B cell (primary cell): ENCODE measurements at places on chromosomes 1 and 21.

DNA sequence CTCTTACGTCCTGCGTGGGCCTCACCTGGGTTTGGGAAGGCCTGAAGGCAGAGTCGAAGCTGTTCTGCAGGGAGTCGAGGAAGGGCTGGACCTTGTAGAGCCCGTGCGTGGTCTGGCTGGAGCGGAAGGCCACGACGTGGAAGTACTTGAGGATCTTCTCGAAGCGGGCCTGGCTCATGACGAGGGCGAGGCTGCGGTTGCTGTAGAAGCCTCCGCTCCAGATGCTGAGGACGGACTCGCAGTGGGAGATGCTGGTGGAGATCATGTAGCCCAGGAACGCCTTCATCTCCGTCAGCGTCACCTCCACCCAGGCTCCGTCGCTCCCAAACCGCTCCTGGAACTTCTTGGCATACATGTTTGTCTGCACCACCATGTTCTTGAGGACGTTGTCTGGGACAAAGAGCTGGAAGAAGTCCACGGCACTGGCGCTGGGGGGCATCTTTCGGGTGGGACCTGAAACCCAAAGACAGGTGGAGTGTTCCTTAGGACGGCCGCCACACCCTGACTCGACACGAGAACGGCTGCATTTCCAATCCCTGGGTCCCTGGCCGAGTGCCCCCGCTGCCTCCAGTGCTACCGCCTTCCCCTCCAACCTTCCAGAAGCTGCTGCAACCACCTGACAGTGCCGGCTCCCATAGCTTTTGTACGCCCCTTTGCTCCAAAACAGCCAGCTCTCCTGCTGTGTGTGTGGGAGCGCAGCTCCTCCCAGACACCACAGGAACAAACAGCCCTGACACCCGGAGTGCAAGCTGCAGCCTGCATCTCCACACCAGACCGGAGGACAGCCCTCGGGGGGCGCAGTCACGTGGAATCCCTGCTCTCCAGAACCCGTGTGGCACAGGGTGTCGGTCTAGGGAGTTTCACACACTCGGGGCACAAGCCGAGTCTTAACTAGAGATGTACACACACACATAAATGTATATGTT lies 69.0 kb downstream of the PGBD5 start:
- DNase-seq = no peak

DNA sequence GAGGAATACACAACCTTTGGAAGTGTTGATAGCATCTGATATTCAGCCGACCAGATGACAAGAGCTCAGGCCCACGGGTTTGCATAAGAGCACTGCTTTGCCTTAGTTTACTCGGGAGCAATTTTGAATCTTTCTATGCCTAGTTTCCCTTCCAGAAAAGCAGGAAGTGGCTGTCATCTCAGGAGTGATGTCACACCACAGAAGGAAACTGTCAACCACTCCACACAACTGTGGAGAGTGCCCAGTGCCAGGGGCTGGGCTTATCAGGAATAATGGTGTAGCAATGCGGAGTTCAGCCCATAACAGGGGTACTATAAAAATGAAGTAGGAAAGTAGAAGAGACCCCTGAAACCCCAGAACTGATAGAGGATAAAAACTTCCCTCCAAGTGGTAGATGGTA lies 28.4 kb downstream of the NTPCR start:
- DNase-seq = no peak

DNA sequence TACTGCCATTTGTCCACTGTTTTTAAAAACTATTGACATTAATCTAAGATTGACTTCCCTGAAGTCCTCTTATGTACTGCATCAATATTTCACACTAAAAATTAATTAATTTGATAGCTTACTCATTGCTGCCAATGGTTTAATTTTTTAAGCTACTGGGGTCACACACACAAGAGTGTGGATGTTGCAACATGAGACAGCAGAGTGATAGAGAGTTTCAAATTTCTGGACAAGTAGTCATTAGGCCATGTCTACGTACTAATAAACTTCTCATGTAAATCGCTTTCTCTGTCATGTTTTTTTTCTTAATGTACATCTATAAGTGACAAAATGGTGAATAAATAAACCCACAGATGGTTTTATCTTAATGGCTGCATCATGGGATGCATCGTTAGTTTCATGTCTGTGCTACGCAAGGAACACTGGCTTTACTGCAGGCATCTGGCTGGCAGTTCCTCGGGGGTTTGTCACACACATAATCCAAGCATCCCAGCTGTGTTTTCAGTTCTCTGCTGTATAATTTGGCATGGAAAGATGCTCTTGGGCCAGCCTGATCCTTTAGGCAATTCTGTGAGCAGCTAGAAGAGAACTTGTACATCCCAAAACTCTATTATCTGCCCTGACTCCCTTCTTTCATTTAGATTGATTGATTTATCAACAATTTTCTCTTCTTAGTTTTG lies 16.4 kb upstream of the CHODL start:
- DNase-seq = no peak

DNA sequence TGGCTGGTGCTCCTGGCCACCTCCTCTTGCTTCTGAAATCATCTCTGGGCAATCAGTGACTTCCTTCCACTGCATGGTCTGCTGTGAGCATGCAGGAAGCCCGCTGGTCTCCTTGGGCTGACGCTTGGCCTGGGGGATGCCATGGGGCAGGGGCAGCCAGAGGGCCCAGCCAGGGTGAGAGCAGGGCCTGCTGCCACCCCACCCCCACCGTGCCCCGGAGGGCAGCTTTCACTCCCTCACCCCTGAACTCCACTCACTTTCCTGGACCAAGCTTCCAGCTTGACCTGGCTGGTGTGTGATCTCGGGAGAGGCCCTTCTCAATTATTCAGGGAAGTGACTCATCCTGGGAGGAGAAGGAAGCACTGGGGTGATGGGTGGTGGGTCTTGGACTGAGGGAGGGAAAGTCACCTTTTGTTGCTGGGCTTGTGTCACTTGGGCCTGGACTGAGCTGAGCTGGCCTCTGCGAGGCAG lies 270.2 kb upstream of the CSF3R start:
- DNase-seq = no peak

DNA sequence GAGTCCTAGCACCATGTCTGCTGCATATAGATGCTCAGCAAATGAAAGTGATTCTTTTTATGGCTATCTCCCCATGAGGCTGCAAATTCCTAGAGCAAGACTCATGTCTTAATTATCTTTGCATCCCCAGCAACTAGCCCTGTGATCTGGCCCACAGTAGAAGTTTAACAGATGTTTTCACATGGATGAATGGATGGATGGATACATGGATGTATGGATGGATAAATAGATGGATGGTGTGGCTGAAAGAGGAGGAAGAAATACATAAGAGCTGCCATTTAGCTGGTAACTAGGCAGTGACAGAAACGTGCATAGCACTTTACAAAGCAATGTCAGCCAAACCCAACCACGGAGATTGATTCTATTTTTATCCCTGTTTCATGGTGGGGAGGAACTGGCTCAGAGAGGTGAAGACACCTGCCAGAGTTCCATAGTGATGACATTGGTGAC lies 32.7 kb upstream of the ZBTB40 start:
- no peak for DNase-seq
